Posterior vena cava (tissue), 2 donors: ENCODE measurements at places on chromosomes 1 and 21. TPM values are rescaled to one million over a fixed set of nuclear protein-coding genes. Genes with fewer than 3 reads are reported as not detected.

DNA sequence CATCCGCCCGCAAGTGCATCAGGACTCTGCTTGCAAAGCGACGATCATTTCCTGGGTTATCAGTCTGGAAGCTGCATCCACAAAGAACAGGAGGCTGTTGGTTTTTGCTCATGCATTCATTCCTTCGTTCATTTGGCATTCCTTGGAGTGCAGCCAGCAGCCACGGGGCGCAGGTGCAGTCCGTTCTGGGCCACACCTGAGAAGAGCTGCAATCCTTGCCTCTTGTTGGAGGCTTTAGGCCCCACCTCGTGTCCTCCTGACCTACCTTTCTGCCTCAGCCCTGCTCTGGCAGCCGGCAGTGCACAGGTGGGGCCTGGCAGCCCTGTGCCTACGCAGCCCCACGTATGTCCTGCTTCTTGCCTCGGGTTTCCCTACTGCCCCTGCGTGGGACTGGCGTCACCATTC is 19.6 kb upstream of the C2CD2 start:
- no peak for DNase-seq

EPHB2 gene
- total RNA-seq: 17.4 TPM

GRCh38 chr21:37257967-37258877 is 8.9 kb downstream of the VPS26C start:
- no peak for DNase-seq

DNA sequence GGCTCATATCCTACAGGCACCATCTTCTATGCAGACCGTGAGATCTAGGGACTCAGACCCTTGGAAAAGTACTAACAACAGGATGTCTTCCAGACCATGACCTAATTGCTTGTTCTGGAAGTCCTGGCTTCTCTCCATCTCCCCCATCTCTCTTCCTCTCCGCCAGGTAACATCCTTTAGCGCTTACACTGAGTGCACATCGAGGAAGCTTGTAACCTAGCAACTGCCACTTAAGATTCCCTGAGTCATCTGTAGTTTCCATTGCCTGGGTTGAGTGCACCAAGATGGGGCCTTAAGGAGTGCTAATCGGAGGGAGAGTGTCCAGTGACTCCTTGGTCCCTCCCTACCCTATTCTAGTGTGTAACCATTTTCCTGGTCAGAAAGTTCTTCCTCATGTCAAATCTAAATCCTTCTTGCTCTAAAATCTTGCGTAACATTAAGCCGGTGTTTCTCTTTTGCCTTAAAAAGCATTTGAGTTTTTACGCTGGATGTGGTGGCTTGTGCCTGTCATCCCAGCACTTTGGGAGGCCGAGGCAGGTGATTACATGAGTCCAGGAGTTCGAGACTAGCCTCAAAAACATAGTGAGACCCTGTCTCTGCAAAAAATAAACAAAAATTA is 9.7 kb downstream of the KLHDC8A start:
- no peak for DNase-seq

KRTAP19-1 gene
- not detected for total RNA-seq

BTBD8 gene
- total RNA-seq: 3.5 TPM
